CD4-positive, alpha-beta T cell treated with Interleukin-1 beta for 1 hour (primary cell): ENCODE measurements at places on chromosomes 1 and 21.

- DNase-seq = peak; percentile 84
Measured at GRCh38 chr1:160101037-160101716, 2.8 kb upstream of the IGSF8 start.

GRCh38 chr1:192595299-192595698 lies 19.7 kb downstream of the RGS1 start:
- no peak for DNase-seq

GRCh38 chr1:31417148-31417547 lies 4.1 kb downstream of the SERINC2 start:
- no peak for DNase-seq

GRCh38 chr21:45986316-45987051 lies 4.9 kb downstream of the COL6A1 start:
- DNase-seq = no peak

- peak; percentile 59 for DNase-seq
Measured at GRCh38 chr1:243325305-243325890, 69.6 kb downstream of the SDCCAG8 start.

DNA sequence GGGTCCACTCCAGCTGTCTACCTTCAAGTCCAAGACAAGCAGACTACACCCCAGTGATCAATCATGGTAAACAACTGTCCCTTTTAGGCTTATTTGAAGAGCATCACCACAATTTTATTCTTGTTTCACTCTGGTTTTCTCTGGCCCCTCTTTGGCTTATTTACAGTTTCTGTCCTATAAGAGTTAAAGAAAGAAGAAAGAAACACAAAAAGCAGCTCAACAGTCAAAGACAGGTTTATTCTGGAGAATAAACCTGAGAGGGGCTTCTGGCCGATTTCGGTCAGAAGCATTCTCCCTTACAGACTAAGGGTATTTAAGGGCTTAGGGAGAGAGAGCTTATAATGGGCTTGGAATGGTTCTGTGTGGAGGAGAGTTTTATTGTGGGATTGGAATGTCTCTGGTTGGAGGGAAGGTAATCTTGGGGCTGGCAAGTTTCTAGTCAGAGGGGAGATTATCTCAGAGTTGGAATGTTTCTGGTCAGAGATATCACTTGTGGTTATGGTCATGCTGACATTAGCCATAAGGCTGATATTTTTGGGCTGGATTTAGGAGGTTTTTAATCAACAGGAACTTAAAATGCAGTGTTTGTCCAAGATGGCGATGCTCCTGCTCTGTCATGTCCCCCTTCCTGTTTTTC lies 161.0 kb downstream of the URB2 start:
- DNase-seq = no peak

DNA sequence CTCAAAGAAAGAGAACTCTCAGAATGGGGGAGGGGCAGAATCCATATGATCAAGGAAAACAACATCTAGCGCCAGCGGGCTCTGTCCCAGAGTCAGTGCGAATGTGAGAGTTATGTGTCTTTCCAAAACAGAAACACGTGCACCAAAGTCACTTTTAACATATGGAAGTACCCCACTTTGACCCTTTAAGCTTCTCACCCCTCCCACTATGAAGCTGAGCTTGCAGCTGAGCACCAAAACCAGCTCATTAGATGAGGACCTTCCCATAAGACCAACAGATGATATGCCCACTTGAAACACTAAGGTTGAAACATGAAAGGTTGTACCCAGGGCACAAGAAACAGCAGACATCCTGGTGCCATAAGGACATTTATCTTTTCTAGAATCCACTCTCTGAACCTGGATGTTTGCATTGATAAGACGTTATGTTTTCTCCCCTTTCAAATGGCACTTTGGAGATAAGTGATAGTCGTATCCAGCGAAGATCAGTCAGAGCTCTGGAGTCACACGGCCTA lies 171.0 kb downstream of the TGFBR3 start:
- no peak for DNase-seq

GRCh38 chr1:5108740-5109139 lies 454.3 kb downstream of the AJAP1 start:
- no peak for DNase-seq

- DNase-seq = no peak
Measured at GRCh38 chr1:1199961-1200875, 6.2 kb downstream of the TNFRSF18 start.

GRCh38 chr1:6086762-6087376 lies 41.2 kb downstream of the KCNAB2 start:
- no peak for DNase-seq

- no peak for DNase-seq
Measured at GRCh38 chr21:14241297-14241696, 25.3 kb downstream of the RBM11 start.

- peak; percentile 10 for DNase-seq
Measured at GRCh38 chr1:1597275-1597930, 2.5 kb downstream of the FNDC10 start.

GRCh38 chr1:80994934-80995333 lies 805.8 kb upstream of the ADGRL2 start:
- no peak for DNase-seq

- no peak for DNase-seq
Measured at GRCh38 chr1:17134034-17134433, 14.8 kb upstream of the PADI2 start.

DNA sequence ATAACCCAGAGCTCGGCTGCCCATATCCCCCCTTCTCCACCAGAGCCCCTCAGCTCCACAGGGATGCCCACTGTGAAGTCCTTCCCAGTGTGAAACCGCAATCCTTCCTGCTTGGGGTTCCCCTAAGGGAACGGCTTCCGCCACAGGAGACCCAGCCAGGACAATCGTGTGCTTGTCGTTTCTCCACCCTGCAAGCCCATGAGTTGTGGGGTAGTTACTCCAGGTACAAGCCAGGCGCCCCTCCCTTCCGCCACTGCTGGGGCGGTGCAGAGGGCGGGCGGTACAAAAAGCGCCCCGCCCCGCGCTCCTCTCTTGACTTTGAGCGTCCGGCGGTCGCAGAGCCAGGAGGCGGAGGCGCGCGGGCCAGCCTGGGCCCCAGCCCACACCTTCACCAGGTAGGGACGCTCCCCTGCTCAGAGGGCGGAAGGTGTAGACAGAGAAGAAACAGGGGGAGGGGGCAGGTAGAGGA lies at the start of gene TINAGL1:
TINAGL1 (plus strand) TSS at position 315 of the 469 bp plus-strand sequence. CDS start 634 bp downstream, outside the sequence.
- no peak for DNase-seq

DNA sequence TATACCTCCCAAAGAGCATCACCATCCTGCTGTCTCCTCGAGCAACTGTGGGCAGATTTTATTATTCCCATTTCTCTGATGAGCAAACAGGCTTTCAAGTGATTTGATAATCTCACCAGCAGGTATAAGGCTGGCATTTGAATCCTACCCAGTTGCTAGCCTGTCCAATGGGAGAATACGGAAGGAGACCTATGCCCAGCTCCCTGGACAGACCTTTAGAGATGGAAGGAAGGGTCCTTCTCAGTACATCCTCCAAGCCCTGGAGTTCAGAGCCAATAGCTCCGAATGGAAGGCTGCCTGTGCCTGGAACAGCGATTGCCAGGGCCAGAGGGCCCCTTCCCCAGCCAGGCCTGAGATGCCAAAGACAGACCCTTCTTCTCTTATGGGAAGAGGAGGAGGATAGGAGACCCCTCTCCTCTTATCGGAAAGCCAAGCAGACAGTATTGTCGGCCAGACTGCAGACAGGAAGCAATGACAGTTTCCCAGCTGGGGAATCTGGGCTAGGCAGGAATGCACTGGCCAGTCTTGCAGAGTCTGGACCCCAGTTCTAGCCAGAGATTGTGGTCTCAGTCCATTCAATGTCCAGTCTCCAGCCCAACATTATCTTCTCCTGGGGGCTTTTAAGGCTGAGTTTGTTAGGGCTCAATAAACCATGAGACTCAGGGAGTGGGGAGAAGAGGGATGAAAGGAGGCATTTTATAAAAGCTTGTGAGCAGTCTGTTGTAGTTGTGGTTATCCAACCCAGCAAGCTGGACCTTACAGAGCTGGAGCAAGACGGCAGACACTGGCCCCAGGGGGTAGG lies 2.0 kb downstream of the IFFO2 start:
- no peak for DNase-seq

- DNase-seq = peak; percentile 18
Measured at GRCh38 chr1:152869808-152870419, 8.2 kb upstream of the SMCP start.

DNA sequence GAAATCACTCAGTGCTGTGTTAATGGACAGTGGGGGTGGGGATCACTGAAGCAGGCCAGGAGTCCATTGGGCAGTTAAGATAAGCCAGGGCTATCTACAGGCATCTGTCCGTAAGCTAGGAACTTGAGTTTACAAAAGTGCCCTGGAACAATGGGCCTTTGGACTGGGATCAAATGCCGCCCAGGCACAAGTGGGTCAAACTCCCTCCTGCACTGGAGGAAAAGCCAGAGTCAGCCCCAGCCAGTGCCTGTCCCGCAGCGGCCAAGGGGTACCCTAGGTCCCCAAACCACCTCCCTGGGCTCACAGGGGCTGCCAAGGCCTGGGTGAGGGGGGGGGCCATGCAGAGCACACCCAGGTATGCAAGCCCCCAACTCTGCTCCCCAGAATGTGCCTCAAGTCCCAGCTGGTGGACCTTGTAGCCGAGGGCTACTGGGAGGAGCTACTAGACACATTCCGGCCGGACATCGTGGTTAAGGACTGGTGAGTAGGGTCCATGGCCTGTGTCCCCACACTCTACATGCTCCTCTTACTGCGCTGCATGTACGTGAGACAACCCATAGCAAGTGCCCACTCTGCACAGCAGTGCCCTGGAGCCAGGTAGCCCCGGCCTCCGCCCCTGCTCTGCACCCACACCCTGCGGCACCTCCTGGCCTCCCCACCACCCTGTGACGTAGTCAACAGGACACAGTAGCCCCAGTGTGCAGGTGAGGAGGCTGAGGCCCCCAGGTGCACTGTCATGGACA lies 7.7 kb downstream of the FBXO6 start:
- DNase-seq = no peak

DNA sequence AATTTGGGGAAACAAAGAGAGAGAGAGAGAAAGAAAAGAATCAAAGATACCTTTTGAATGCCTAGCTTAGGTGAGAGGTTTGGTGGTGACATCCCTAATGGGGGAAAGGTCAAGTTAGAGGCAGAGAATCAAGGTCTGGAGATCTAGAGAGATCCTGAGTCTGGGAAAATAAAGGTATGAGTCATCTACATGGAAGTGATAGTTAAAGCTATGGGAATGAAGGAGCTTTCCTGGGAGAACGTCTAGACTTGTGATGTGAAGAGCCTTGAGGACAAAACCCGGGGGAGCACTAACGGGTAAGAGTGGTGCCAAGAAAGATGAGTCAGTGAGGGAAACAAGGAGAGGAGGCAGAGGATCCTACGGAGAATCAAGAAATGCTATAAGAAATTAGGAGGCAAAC lies 110.8 kb upstream of the RUNX1 start:
- DNase-seq = no peak

- DNase-seq = no peak
Measured at GRCh38 chr1:227796359-227796915, 19.0 kb upstream of the PRSS38 start.

DNA sequence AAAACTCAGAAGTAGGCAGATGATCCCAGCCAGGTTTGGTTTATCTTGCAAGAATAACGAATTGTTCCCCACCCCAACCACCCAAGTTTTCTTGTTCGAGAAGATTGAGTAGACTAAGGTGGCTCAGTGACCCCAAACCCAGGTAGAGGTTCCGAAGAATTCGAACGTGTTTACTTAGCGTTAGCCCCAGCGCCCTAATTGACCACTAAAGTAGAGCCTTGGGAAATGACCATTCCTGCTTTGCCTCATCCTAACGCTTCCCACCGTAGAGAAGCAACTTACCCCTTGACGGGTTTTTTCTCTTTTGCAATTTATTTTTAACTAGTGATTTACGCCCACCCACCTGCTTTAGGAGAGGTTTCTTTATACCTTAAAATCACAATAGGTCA lies 870 bp downstream of the FBXO28 start:
- no peak for DNase-seq

- no peak for DNase-seq
Measured at GRCh38 chr1:84373436-84374141, 24.7 kb upstream of the DNASE2B start.

DNA sequence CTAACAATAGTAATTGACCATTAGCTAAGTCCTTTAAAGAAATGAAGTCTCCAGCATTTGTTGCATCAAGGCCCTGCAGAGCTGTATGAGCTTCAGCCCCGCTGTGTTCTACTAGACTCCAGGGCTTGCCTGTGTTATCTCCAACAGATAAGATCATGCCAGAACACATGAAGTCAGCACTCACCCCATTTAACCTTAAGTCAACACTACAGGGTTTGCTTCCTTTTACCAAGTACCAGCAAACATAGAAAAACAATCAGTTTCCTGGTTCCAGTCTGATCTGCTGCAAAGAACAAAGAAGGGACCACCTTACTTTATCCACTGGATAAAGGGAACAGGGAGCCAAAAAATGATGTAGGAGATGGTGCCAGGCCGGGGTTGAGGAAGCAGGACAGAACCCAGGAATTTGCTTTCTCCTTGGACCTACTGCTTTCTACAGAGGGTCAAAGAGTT lies 41.3 kb upstream of the ENAH start:
- DNase-seq = no peak

DNA sequence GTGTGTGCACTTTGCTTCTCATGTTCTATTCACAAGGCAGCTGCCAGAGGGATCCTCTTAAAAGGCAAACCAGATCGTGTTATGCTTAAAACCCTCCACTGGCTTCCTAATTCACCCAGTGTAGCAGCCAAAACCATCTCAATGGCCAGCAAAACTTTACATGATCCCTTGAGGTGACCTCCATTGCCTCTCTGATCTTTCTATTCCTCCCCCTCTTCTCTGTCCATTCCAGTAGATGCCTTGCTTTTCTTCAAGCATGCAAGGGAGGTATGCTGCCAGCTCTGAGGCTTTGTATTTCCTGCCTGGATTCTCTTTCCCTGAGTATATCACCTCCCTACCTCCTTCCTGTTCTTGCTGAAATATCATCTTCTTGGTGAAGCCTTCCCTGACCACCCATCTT lies 93.2 kb upstream of the KCNK2 start:
- no peak for DNase-seq

GRCh38 chr1:89179343-89179742 lies 3.5 kb upstream of the GBP7 start:
- DNase-seq = no peak

DNA sequence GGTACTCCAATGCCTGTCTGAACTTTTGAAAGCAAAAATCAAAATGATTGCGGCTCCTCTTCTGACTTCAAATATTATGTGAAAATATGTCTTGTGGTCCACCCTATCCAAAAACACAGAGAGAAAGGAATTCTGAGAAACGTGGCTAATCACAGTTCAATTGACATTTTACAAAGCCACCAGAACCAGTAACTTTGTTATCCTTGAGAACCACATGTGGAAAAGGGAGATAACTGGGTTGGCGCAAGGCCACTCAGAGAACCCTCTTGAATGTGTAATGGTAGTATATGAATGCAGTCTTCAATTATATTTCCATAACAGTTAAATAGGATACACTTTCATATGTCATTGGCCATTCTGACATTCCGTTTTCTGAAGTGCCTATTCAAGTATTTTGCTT lies 1030.0 kb upstream of the TMPRSS15 start:
- no peak for DNase-seq

GRCh38 chr1:231694465-231695077 lies 68.0 kb downstream of the DISC1 start:
- no peak for DNase-seq

- no peak for DNase-seq
Measured at GRCh38 chr21:14120091-14120734, 90.5 kb downstream of the LIPI start.

GRCh38 chr1:54355931-54356679 lies 50.1 kb downstream of the SSBP3 start:
- no peak for DNase-seq

GRCh38 chr1:117567435-117567834 lies 38.4 kb upstream of the TENT5C start:
- no peak for DNase-seq

- no peak for DNase-seq
Measured at GRCh38 chr1:56868761-56869160, 14.2 kb downstream of the C8A start.

GRCh38 chr1:24912376-24913273 lies 17.5 kb downstream of the RUNX3 start:
- no peak for DNase-seq
